SJCRH30 (cell line): ENCODE measurements at places on chromosomes 2 and 18. TPM values are rescaled to one million over a fixed set of nuclear protein-coding genes. Genes with fewer than 3 reads are reported as not detected.
A peak's percentile ranks its signal among the peaks of the same experiment; 100 is the strongest.

GRCh38 chr18:74951165-74951760 lies 257.7 kb downstream of the PTGR3 start:
- DNase-seq = no peak

GRCh38 chr2:71863396-71863795 lies 284.3 kb downstream of the CYP26B1 start:
- DNase-seq = no peak

DNA sequence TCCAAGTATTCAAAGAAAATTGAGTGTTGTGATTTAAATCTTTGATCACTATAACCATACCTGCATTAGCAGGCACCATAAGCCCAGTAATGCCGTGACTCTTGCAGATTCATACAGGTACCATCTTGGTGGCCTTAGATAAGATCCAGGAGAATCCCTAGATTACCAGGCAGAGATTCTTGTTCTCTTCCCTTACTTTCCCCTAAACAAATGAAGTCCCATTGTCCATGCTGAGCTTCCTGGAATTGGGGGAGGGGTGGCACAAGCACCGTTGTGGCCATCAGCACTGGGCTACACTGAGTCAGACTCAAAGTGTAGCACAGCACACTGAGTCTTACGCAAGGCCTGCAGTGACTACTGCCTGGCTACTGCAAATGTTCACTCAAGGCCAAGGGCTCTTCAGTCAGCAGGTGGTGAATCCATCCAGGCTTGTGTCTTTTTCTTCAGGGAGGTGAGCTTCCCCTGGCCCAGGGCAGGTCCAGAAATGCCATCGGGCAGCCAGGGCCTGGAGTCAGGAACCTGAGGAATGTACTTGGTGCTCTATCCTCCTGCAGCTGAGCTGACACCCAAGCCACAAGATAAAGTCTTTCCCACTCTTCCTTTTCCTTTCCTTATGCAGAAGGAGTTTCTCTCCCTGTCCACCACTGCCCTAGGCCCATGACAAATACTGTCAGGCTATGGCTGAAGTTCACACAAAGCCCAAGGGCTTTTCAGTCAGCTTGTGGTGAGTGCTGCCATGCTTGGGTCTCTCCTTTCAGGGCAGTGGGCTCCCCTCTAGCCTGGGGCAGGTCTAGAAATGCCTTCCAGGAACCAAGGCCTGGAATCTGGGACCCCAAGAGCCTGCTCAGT lies 52.6 kb downstream of the CD28 start:
- no peak for DNase-seq

- no peak for DNase-seq
Measured at GRCh38 chr2:134973241-134974138, 54.9 kb downstream of the CCNT2 start.

DNA sequence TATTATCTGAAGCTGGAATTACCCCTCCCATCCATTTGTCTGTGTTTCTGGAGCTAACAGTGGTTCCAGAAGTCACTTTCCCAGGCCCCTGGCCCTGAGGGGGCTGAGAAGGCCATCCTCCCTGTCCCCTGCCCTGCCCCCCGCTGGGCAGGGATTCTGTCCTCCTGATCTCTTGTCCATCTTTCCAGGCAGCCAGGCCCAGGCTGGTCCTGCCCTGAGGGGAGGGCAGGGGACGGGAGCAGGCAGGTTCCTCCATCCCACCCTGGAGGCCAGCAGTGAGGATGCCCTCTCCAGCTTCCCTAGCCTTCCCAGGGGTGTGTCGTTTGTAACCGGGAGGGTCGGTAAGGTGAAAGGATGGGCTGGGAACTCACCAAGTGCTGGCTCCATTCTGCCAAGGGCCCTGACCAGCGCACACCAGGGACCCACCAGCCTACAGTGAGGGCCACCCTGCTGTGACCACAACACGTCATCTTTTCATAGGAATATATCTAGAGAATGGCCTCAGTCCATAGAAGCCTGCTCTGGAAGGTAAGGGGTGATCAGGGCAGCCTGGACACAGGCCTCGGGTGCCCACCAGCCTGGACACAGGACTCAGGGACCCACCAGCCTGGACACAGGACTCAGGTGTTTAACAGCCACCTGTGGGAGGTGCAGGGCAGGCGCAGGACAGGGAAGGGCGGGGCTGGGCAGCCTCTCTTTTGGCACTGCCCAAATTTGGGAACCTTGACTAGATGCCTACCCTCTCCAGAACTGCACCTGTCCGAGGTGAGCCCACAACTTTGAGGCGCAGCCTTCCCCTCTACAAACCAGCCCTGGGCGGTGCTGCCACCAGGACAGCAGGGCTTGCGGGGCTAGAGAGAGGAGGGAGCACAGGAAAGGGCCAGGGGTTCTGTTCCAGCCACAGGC lies 35.8 kb upstream of the GPC1 start:
- DNase-seq = no peak

DNA sequence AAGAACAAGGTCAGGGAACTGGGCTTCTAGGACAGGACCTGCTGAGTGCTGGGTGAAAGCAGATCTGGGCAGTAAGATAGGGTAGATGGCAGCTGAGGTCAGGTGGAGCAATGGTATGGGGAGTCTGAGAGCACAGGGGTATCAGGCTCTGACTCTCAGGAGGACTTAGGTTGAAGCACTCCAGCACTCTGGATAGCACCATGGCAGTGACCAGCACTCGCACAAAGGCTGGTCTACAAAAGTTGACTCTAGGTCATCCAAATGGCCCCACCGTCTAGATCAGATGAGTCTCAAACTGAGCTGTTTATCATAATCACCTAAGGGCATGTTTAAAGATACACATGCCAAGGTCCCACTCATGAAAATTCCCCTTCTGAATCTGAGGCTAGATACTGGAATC lies 60.1 kb downstream of the CDKL4 start:
- no peak for DNase-seq

METAP1D gene
- 6.0 and 6.9 TPM in 2 replicates for total RNA-seq

DNA sequence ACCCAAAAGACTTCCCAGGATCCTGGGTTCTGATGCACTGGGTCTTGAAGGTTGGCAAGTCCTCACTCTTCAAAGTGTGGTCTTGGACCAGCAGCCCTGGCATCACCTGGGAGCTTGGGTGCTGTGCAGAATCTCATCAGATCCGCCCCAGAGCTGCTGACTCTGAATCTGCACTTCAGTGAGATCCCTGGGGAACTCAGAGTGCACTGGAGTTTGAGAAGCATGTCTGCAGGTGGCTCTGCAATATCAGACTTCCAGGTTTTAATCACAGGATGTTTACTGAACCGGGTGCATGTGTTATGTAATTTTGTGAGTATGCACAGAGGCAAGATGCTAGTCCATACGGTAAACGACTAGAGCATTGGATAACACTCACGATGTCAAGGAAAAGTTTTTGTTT lies 58.0 kb upstream of the BOD1L2 start:
- no peak for DNase-seq

DNA sequence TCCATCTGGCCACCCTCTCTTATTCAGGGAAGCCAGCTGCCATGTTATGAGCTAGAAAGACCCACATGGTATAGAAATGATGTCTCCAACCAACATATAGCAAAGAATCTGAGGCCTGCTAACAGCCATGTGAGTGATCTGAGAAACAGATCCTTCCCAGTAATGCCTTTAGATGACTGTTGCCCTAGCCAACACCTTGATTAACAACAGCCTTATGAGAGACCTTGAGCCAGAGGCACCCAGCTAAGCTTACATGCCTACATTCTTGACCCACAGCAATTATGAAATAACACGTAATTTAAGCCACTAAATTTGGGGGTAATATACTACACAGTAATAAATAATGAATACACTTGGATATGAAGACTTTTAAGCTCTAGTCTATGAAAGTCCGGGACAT lies 13.0 kb downstream of the KANSL1L start:
- no peak for DNase-seq

GRCh38 chr2:131425231-131425941 lies 50.5 kb upstream of the TUBA3D start:
- DNase-seq = no peak

DNA sequence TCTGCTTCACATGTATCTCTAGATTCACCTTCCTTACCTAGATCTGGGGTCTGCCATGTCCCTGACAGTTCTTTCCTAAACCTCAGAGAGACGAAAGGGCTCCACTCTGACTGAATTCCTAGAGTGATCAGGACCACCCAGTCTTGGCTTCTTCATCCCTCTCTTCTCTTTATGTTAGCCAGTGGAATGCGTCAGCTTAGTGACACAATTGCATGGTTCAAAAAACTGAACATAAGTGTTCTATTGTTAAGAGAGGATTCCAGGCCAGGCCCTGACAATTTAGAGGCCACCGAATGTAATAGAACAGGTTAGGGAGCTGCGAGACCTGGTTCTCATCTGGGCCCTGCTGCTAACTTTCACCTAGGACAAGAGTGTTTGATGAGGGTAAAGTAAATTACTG lies 10.0 kb downstream of the PRELID3A start:
- DNase-seq = peak; percentile 63

- DNase-seq = no peak
Measured at GRCh38 chr2:156845806-156846558, 409.8 kb downstream of the GPD2 start.

GRCh38 chr18:11660691-11661090 lies 28.4 kb upstream of the GNAL start:
- no peak for DNase-seq

GRCh38 chr18:43506935-43507334 lies 229.6 kb upstream of the SYT4 start:
- no peak for DNase-seq

DNA sequence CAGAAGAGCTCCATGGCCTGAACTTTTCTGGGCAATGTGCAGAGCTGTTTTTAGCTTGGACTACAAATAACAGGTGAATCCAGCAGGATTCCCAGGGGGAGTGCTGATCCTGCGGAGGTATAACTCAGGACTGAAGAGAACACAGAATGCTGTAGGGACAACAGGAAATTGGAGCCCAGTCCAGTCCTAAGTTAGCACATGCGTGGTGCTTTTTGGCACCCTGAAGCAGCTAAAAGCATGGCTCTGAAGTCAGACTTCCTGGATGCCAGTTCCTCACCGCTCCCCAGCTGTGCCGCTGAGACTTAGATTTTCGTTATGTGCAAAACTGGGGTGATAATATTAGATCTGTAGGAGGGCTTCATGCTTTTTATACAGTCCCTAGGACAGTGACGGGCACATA lies 58.6 kb downstream of the GALR1 start:
- no peak for DNase-seq

DNA sequence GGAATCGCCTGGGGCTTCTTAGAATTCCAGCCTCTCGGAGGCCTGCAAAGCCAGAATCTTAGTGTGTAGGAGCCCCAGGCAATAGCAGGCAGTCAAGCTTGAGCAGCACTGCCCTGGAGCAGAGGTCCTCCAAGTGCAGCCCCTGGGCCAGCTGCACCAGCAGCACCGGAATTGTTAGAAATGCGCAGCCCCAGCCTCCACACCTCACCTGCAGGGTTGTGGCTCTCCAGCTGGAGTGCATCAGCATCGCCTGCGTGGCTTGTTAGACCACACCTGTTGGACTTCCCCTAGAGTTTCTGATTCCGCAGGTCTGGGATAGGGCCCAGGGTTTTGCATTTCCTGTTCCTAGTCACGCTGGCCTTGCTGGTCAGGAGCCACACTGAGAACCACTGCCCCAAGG lies 100.3 kb downstream of the ASAP2 start:
- DNase-seq = no peak

DNA sequence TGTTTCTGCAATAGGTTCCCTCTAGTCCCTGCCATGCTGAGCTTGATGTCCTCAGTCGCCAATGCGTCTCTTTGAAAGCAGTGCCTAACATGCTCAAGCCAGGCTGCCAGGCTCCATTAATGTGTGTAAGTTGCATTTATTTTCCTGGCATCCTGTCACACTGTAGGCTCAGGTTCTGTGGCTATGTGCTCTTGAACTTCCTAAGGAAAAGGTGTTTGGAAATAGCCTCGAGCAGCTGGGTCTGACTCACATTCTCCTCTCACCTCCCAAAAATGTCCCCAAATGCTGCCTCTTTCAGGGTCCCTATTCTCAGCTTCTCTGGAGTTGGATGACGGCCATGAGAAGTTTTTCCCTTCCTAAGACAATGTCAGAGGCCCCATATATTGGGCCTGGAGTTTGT lies 58.0 kb upstream of the SLC14A2 start:
- DNase-seq = no peak

NT5C1B gene
- total RNA-seq = not detected in 2 replicates

DNA sequence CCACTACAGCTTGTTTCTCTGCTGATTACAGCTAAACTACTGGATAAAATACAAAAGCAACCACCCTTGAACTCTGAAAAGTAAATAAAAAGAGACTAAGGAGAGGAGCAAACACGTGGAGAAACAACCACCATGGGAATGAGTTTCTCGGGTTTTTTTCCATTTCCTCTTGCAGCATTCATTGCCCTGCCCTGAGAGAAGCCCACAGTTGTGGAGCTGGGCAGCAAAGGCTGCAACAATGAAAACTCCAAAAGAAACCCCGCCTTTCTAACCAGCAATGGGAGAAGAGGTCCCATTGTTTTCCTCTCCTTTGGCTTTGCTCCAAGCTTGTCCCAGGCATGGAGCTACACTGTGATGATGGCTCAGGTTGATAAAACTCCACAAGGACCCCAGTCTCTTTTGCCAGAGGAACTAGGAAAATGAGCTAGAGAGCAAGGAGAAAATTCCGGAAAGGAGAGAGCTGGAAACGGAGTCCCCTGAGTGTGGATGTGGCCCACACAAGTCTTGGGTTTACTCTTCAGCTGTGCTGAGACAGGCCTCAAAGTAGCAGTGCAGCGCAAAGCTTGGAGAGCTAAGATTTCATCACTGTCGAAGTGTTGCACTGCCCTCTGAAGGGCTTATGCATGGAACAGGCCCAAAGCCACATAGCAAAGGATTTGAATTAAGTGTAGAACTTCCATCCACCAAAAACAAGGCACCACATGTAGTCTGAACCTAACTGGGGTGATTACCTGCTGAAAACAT lies 20.9 kb downstream of the NAPG start:
- DNase-seq = no peak

DNA sequence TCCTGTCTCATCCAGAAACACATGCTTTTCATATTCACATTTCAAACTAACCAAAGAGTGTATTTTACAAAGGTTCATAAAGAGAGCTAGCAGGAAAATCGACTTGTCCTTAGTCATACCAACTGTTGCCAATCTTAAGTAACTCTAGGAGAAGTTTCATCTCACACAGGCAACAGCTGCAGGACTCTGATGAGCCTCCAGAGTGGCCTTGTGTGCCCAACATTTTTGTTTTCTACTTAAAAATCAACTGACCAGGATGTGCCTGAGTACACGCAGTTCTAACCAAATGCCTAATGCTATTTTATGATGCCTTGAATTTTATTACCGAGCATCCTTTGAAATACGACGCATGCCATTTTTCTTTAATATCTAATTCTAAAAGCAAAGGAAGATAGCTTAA lies 595.9 kb upstream of the LRRTM4 start:
- peak; percentile 49 for DNase-seq

GRCh38 chr2:16717477-16717876 lies 51.8 kb upstream of the CYRIA start:
- DNase-seq = no peak

- no peak for DNase-seq
Measured at GRCh38 chr2:198311020-198311419, 506.6 kb downstream of the PLCL1 start.

GRCh38 chr2:157182834-157183396 lies 74.6 kb upstream of the GALNT5 start:
- DNase-seq = no peak

DNA sequence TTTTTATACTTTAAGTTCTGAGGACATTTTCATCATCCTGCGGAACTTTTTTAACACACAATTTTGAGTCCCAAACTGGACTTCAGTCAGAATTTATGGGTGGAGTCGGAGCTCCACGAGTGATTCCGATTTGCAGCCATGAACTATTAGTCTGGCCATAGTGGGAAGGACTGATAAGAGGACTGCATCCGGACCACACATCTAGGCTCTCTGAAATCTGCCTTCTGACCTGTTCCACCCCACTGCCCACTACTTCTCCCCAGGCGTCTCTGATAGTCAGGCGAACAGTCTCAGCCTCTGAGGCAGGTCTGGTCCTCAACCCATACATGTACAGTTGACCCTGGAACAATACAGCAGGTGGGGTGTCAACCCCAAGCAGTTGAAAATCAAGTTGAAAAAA lies 5.2 kb downstream of the MRPL35 start:
- DNase-seq = no peak
